ENCODE measurements at places on chromosomes 1 and 21.

- DNase-seq = no peak
Observed at GRCh38 chr1:40848530-40849189, 13.5 kb downstream of the CITED4 start.

DNA sequence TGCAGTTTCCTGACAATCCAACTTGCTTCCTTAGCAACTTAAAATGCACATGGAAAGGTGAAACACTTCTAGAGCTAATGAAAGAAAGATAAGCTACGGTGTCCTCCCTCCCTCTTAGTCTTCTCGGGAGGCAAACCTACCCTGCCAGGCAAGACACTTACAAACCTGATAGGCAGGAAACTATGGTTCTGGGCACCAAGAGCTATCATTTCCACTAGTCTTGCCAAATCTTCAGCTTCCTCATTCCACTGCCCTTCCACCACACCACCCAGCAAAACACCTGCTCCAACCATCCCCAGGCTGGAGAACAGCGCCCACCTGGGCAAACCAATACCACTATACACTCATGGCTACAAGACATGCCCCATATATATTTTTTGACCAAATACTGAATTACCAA lies 15.2 kb downstream of the NDC1 start:
- no peak for DNase-seq

- no peak for DNase-seq
Observed at GRCh38 chr1:6110326-6110725, 64.6 kb downstream of the KCNAB2 start.

- DNase-seq = no peak
Observed at GRCh38 chr1:169733924-169734323, at the start of gene SELE. SELE (minus strand) TSS chr1:169734079; CDS start chr1:169733612, 467 bp downstream.

GRCh38 chr1:91846007-91846638 lies 39.8 kb downstream of the TGFBR3 start:
- DNase-seq = no peak

DNA sequence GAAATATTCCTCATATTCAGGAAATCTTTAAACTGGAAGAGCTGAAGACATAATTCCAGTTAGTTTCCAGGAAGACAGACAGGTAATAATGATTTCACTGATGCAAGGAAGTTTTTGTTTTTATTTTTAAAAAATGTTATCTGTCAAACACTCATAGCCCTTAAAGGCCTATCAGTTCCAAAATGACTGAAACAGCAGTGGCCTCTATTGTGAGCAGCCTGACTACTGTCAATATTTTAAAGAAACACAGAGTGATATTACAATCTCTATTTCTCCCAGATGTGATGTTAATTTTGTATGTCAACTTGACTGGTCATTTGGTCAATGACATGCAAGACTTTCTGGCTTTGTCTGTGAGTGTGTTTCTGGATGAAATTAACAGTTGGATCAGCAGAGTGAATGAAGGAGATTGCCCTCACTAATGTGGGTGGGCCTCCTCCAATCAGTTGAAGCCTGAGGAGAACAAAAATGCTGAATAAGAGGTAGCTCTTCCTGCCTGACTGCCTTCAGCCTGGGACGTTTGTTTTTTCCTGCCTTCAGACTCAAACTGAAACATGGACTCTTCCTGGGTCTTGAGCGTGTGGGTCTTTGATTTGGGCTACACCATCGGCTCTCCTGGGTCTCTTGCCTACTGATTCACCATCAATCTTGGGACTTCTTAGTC lies 31.3 kb upstream of the SLC30A10 start:
- DNase-seq = no peak

GRCh38 chr1:28776341-28776740 lies 35.6 kb upstream of the OPRD1 start:
- no peak for DNase-seq

- no peak for DNase-seq
Observed at GRCh38 chr1:150141452-150141851, 8.3 kb upstream of the PLEKHO1 start.

GRCh38 chr1:54973205-54973921 lies 7.1 kb upstream of the TMEM61 start:
- no peak for DNase-seq

DNA sequence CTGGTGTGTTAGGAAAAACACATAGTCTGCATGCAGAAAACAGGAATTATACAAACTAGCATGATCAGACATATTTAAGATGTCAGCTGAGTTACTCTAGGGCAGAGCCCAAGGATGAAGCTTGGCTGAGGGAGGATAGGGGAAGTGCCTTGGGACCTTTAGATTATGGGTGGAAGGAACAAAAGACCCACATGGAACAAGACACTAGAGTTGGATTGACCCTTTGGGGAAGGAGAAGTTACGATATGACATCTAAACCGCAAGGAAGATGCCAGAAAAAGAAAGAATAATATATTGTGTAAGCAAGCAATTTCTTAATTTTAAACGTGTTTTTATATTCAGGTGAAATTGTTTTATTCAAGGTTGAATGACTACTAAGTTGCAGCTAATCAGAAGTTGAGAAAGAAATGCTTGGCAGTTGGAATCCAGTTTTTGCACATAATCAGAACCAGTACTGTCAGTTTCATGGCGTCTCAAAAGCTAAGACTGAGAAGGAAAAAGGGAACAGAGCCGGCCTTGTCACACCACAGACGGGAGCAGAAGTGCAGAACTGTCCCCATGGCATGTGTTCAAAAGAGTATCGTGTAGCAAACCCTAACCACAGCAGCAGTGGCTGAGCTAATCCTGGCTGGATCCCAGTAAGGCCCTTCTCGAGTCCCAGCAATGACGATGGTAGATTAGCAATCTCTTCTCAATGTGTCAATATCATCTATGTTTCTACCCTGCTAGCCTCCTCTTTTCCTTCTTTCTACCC lies 31.2 kb upstream of the IFNAR2 start:
- no peak for DNase-seq

- no peak for DNase-seq
Observed at GRCh38 chr1:109762821-109763645, 690 bp downstream of the EPS8L3 start.

DNA sequence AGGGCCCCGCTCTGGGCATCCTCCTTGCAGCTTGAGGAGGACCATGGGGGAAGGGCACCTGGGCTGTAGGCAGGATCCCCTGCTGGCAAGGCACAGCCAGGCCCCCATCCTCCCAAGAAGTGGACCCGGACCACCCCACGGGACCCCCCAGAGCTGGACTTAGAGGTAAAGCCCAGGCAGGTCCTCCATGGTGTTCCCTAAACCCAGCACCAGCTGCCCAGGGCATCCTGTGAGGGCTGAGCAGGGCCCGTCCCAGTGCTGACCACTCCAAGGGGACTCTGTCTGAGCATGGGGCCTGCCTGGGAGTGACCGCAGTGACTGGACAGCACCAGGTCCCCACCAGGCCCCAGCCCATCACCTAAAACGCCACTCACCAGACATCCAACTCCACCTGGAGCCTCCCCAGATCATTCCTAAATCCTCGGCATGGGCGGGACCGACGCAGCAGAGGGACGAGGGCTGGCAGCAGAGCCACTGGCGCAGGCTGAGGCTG lies 21.3 kb downstream of the COL6A2 start:
- no peak for DNase-seq

DNA sequence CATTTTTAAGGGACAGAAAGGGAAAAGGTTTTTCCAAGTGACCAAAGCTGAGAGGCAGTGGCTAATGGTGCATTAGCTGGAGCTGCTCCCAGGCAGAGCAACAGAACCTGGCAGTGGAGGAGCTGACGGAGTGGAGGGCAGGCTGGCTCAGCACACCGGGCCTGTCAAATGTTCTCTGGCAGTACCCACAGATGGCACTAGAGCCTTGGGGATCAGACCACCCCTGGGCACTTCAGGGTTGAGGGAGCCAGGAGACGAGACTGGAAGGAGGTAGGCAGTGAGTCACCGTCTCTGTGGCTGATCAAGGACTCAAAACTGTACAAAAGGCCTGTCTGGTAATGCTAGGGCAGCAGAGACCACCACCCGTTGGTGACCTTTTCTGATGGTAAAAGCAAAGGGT lies 121.7 kb upstream of the KIAA0040 start:
- no peak for DNase-seq

DNA sequence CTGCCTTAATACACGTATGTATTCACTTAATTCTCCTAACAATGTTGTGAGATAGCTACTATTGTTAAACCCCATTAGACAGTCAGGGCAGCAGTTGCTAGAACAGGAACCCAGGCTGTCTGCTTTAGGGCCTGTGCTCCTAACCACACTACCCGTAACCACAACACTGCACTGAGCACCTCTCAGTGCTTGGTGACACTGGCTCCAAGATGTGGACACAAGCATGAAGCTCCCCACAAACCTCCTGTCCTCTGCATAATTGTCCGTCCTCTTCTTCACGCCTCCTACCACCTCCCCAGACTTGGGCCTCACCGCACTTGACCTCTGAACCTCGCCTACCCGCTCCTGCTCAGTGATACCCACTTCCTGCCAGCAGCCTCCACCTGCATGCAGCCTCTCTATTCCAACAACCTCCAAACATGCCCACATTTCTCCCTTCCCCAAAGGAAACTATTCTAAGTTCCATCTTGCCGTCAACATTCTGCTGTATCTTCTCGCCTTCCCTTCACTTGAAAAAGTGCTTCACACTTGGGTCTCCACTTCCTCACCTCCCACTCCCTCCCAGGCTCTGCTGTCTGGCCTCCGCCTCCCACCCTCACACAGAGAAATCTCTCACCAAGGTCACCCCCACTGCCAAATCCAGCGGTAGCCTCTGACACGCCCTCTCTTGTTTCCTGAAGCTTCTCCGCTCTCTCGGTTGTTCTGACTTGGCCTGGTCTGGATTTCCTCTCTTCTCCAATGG lies 14.6 kb upstream of the AHDC1 start:
- DNase-seq = no peak

All from activated T-helper 1 cell treated with anti-CD3 and anti-CD28 coated beads, Interleukin-2, amount 50 U/mL, for 16 hours (primary cell).